ENCODE measurements at places on chromosomes 11 and 22.

DNA sequence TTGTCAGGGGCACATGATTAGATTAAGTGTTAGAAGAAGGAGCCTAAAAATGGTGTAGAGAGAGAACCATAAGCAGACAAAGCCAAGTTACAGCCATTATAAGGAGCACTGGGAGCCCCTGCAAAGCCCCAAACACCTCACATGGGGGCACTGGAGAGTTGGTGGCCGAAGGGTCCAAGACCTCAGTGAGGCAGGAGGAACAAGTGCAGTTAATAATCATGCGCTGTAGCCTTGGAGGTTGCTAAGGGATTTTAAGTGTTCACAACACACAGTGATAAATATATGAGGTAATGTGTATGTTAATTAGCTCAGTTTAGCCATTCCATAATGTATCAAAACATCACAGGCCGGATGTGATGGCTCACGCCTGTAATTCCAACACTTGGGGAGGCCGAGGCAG is 54.4 kb upstream of the JAM3 start:
- DNase-seq = no peak

GRCh38 chr11:68936676-68937620 is 33.3 kb downstream of the IGHMBP2 start:
- DNase-seq = no peak

DNA sequence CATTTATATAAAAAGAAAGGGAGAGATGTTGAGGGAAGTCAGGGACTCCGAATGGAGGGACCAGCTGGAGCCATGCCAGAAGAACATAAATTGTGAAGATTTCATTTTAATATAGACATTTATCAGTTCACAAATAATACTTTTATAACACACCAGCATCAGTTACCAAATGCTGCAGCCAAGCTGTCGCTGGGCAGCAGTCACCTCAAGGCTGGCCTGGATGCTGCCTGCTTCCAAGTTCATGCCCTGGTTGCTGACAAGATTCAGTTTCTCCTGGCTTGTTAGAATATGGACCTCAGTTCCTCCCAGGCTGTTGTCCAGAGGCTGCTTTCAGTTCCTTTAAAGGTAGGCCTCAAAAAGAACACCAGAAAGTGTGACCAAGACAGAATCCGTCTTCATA is 30.8 kb upstream of the ALDH3B2 start:
- no peak for DNase-seq

DNA sequence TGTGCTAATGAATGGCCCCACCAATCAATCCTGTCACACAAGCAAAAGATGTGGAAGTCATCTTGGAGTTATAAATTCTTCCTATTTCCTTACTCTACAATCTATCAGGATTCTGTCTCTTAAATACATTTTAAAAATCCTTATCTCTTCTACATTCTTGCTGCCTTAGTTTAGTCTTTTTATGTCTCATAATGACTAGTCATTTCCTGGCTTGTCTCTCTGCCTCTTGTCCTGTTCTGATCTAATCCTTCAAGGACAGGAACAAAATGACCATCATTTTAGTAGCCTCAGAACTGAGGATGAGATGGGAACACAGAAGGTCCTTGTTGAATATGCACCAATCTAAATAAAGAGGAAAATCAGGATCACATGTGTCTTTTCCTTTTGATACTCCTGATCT is 56.6 kb upstream of the LIN7C start:
- no peak for DNase-seq

DNA sequence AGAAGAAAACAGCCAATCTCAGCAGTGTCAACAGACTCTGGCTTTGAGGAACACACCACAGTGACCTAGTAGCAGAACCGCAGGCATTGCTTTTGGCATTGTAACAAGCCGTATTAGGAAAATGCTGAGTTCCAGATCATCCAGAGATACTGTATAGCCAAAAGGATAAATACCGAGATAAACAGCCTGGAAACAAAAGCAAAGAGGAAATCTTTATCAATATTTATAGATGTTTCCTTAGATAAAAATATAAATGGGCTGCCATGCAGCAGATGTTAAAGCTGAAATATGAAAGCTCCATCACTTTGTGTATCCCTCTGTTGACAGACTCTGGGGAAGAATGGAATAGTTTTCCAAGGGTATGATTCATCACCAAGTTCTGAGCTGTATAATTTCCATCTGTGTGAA is 98.9 kb upstream of the TP53AIP1 start:
- DNase-seq = no peak

DNA sequence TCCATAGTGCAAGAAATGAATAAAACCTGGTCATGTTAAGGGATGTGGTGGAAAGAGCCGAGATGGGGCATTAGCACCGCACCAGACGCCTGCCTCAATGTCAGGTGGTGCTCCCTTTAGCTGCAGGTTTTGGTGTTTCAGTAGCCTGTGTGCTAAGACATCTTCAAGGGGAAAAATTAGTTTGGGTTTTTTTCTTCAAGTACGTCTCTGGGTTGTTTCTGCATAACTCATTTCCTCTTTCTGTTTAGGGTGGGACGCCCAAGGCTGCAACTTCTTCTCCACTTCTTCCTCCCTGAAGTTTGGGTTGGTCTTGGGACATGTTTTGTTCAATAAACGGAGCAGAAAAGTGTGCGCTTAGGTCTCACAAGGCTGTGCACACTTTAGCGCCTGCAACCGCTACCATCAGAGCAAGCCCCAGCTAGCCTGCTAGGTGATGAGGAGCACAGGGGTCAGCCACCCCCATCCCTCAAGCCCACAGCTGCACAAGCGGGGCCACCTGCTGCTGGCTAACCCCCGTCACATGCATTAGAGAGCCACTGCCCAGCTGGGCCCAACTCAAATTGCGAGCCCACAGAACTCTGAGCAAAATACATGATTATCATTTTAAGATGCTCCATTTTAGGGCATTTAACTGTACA is 1495.7 kb downstream of the TBC1D22A start:
- DNase-seq = no peak

- no peak for DNase-seq
Measured at GRCh38 chr11:94326947-94327346, 22.6 kb downstream of the IZUMO1R start.

- DNase-seq = no peak
Measured at GRCh38 chr11:66072081-66072480, 2.0 kb downstream of the PACS1 start.

- no peak for DNase-seq
Measured at GRCh38 chr11:27933992-27934829, 173.7 kb downstream of the KIF18A start.

DNA sequence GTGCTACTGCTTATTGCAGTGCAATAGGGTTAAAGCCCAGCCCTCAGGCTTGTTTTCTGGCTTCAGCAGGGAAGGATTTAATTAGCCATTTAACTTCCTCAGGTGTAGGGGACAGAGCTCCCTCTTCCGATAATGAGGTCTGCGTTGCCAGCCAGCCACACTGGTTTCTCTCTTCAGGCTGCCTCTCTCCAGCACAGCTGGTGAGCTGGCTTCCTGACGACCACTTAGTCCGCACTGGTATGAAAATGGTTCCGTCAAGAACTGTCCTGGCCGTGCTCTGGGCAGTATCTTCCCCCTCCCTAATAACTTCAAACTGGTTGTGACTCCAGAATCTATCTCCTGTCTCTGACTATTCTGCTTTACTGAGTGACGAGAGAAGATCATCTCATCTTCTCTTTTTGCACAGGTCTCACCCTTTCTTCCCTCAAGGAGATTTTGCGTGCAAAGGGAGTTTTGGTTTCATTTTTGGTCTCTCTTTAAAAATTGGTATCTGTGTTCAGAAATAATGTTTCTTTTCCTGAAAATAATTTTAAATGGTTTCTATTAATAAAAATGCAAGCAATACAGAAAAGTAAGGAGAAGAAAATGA is 49.2 kb downstream of the CNTN5 start:
- no peak for DNase-seq

- DNase-seq = peak; percentile 50
Measured at GRCh38 chr22:31082606-31083376, 1.7 kb downstream of the SMTN start.

DNA sequence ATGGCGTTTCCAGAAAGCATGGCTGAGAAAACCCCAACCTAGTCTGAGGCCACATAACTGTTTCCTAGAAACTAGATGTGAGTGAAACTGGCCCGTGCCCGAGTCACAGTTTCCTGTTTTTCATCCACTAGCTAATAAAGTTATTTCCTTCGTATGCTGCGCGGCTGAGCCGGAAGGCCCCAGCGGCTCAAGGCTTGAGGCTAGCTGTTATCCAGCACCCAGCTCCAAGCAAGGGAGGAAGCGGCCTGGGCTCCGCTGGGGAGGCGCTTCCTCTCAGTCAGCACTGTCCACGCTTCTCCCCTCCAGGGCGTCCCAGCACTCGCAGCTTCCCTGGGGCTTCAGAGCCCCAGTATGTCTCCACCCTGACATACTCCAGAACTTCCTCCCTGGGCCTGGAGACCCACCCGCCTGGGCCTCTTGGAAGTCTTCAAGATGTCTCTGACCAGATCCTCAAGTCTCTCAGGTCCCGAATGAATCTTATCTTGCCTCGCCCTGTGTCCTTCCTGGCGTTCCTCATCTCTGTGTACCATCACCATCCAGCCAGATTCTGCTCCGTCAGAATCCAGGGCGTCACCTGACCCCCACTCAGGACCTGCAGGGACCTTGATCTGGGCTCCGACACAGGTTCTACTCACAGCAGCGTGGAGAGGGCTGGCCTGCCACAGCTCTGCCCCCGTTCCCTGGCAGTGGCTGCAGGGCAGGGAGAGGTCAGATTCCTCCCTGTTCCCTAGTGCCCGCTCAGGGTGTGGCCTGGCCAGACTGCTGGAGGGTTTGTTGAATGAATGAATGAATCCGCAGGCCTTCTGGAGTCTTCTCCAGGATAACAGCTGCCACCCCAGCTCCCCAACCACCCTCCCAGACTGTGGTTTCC is 81.9 kb downstream of the LRRC32 start:
- peak; percentile 70 for DNase-seq

- DNase-seq = no peak
Measured at GRCh38 chr22:32246166-32246565, 9.0 kb downstream of the SLC5A4 start.

DNA sequence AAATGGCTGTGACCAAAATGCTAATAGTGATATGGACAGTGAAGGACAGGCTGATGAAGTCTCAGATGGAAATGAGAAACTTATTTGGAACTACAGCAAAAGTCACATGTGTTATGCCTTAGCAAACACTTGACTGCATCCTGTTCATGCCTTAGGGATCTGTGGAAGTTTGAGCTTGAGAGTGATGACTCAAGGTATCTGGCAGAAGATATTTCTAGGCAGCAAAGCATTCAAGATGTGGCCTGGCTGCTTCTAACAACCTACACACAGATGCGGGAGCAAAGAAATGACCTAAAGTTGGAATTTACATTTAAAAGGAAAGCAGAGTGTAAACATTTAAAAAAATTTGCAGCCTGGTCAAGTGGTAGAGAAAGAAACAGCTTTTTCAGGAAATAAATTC is 28.1 kb upstream of the CD81 start:
- DNase-seq = no peak

All from activated naive CD4-positive, alpha-beta T cell treated with Interleukin-2 at 50 U/mL for 16 hours (primary cell).